Hepatocyte (in vitro differentiated cells): ENCODE measurements at places on chromosomes 5 and 9. TPM values are rescaled to one million over a fixed set of nuclear protein-coding genes. Genes with fewer than 3 reads are reported as not detected.

Gene DRD1
- 0.25 and 0.33 TPM in 2 replicates for polyA plus RNA-seq

Gene VLDLR
- 12.2 and 15.8 TPM in 2 replicates for polyA plus RNA-seq

Gene IL4
- polyA plus RNA-seq = not detected in 2 replicates

Gene CAMK2A
- 1.0 and 1.2 TPM in 2 replicates for polyA plus RNA-seq

Gene HAPLN1
- 32.7 and 34.5 TPM in 2 replicates for polyA plus RNA-seq

Gene PDE8B
- polyA plus RNA-seq = 8.3 and 12.3 TPM in 2 replicates

Gene SLC45A2
- 0.97 and 1.8 TPM in 2 replicates for polyA plus RNA-seq

Gene TGFBI
- polyA plus RNA-seq = 396 and 509 TPM in 2 replicates

Gene SH3GL2
- 2.8 and 4.9 TPM in 2 replicates for polyA plus RNA-seq

Gene SET
- 213 and 217 TPM in 2 replicates for polyA plus RNA-seq

Gene TAF1L
- polyA plus RNA-seq = not detected in 2 replicates
